ENCODE measurements at places on chromosomes 3 and 15.
A peak's percentile ranks its signal among the peaks of the same experiment; 100 is the strongest.

GRCh38 chr3:68103811-68104210 is 449.4 kb upstream of the SUCLG2 start:
- DNase-seq = no peak

- no peak for DNase-seq
Observed at GRCh38 chr3:163768048-163768447, 1310.2 kb downstream of the SI start.

DNA sequence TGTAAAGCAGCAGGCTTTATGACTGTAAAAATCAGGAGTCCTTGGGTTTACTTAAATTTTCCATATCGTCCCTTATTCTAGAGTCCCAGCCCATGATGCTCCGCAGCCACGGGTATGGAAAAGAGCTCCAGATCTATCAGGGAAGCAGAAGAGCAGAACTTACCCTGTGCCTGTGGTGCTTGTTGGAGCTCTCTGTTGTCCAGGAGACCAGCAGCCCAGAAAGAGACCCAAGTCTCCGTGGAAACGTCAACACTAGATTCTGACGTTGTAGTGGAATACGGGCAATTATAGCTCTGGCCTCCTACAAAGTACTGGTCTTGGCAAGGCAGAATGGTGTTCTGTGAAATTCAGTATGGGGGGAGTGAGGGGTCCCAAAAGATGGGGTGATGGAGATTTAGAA is 2.0 kb downstream of the GMNC start:
- DNase-seq = no peak

DNA sequence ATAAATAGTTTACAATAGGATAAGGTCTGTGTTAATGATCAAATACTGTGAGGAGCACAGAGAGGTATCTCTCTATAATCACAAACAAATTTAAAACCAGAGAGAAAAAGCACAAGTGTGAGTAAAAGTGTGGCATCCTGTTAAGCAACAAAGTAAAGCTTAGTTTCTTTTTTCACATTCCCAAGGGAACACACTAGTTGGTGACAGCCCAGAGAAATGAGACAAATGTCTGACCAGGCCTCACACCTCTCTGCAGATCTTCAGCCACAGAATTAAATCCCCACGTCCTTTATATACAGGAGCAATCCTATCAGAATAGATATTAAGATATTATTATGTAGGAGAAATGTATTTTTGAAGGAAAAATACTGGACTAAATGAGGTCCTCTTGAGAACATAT is 2.7 kb downstream of the FBN1 start:
- no peak for DNase-seq

GRCh38 chr3:85780806-85781205 is 822.0 kb downstream of the CADM2 start:
- no peak for DNase-seq

- DNase-seq = no peak
Observed at GRCh38 chr3:105436687-105437086, 70.0 kb downstream of the ALCAM start.

GRCh38 chr3:52220380-52221026 is 4.9 kb downstream of the TLR9 start:
- DNase-seq = peak; percentile 92

- no peak for DNase-seq
Observed at GRCh38 chr3:102661707-102662497, 227.1 kb downstream of the ZPLD1 start.

DNA sequence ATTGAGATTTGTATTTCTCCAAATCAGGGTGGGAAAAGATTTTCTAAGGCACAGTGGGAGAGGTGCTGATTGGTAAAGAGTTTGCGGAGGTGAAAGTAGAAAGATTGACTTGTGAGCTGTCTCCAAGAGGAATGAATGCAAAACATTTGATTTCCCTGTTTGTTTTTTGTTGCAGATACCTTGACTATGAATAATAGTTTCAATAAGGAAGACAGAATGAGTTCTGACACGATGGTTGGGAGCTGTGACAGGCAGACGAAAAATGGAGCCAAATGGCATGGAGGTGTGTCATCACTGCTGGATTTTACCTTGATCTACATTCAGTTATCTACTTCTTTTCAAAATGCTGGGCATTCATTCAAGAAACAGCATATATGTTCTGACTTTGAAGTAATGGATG is 145.1 kb downstream of the NFKBIZ start:
- DNase-seq = no peak

DNA sequence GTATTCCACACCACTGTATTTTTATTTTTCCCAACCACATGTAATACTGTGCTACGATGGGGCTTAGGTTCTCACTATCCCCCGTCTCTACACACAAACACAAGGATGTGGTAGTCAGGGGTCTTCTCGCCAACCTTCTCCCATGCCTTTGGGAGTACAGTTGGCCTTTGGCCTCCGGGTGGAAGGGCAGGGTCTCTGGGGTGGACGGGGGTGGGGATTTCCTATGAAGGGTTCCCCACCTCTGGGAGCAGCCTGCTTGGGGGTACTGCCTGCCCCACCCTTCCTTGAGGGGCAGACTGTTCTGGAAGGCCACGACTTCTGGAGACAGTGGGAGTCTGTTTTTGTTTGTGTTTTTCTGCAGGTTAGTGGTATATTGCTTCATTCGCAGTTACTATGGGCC is 21.3 kb upstream of the RAD18 start:
- DNase-seq = no peak

GRCh38 chr3:56725175-56725574 is 42.1 kb upstream of the TASOR start:
- DNase-seq = peak; percentile 23

- no peak for DNase-seq
Observed at GRCh38 chr3:7545334-7545733, 684.4 kb downstream of the GRM7 start.

GRCh38 chr3:167729591-167729990 is 5.1 kb downstream of the PDCD10 start:
- DNase-seq = no peak

- DNase-seq = no peak
Observed at GRCh38 chr3:20480786-20481365, 294.9 kb upstream of the SGO1 start.

GRCh38 chr3:17544632-17545031 is 197.8 kb downstream of the TBC1D5 start:
- no peak for DNase-seq

DNA sequence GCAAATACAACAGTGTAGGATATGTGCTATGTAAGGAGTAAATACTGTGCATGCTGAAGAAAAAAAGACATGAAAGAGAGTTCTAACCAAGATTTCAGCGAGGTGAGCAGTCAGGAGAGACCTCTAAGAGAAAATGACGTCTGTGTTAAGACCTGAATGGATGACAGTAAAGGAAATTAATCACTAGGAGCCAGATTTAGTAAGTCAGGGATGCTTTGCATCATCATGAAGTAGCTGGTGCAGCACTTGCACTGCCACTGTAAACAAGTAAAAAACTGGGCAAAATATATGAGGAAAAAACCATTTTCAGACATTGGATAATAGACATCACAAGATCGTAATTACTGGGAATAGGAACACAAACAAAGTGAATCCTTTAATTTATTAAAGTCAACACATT is 32.6 kb downstream of the RTP4 start:
- no peak for DNase-seq

- no peak for DNase-seq
Observed at GRCh38 chr15:58285212-58285920, 146.4 kb upstream of the LIPC start.

Measured in T-helper 9 cell (primary cell).